ENCODE measurements at places on chromosomes 12 and 14. TPM values are rescaled to one million over a fixed set of nuclear protein-coding genes. Genes with fewer than 3 reads are reported as not detected.

SLC39A2 gene
- total RNA-seq = 0.26 TPM

SYNJ2BP gene
- total RNA-seq = 9.5 TPM

SIX6 gene
- total RNA-seq = not detected

AQP2 gene
- not detected for total RNA-seq

SDSL gene
- total RNA-seq = 4.7 TPM

NFATC4 gene
- total RNA-seq = 4.7 TPM

FOXG1 gene
- not detected for total RNA-seq

LRP1-AS gene
- not detected for total RNA-seq

MSRB3 gene
- total RNA-seq = 4.2 TPM

ANKRD9 gene
- 34.8 TPM for total RNA-seq

SLC38A4 gene
- total RNA-seq = 2.4 TPM

KRT77 gene
- not detected for total RNA-seq

- DNase-seq = peak; percentile 39
These were observed 751 bp downstream of the GDF11 start for GRCh38 chr12:55743406-55744339.

- no peak for DNase-seq
These were observed 65.1 kb upstream of the CPM start for GRCh38 chr12:68998041-68998440.

- no peak for DNase-seq
These were observed 356.0 kb downstream of the DUSP6 start for GRCh38 chr12:88996200-88996788.

DNA sequence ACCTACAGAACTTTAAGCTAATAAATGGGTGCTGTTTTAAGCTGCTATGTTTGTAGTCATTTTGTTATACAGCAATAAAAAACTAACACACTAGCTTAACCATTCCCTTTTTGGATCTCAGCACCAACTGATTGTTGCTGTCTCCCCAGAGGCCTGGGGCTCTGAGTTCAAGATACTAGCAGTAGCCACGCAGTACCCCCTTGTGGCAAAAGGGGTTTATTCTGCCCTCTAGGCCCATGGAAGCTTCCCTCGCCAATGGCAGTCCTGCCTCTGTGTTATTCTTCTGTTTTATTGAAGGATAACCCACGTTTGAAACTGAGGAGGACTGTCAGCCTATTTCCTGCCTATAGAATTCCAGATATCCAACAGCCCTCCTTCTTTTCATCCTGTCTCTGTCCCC is 455.3 kb upstream of the ATP2B1 start:
- DNase-seq = no peak

- DNase-seq = no peak
These were observed 129.4 kb upstream of the NPAS3 start for GRCh38 chr14:32809255-32809654.

GRCh38 chr12:27968972-27969623 is 3.4 kb downstream of the PTHLH start:
- no peak for DNase-seq

DNA sequence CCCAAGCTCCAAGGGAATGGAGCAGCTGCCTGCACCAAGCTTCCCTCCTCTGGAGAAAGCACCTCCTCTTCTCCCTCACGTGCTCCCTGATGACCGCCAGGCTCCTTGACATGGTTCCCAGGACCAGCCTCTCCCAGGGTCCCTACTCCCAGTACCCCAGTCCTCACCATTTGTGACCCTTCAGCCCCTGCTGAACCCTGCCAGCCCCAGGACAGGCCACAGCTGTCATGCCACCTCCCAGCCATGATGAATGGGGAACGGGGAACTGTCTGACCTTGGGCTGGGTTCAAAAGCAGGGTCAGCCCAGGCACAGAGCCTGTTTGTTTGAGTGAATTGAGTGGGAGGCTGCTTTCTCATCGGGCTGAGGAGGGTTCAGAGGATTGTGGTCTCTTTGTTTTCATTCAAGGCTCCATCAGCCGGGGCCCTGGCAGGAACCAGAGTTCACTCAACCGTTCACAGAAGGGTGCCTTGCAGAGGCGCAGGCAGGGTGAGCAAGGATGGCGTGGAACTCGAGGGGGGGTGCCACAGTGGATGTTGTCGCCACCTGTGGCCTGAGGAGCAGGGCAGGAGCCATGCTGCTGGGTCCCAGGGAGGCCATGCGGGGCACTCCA is 344.5 kb upstream of the SFSWAP start:
- no peak for DNase-seq

DNA sequence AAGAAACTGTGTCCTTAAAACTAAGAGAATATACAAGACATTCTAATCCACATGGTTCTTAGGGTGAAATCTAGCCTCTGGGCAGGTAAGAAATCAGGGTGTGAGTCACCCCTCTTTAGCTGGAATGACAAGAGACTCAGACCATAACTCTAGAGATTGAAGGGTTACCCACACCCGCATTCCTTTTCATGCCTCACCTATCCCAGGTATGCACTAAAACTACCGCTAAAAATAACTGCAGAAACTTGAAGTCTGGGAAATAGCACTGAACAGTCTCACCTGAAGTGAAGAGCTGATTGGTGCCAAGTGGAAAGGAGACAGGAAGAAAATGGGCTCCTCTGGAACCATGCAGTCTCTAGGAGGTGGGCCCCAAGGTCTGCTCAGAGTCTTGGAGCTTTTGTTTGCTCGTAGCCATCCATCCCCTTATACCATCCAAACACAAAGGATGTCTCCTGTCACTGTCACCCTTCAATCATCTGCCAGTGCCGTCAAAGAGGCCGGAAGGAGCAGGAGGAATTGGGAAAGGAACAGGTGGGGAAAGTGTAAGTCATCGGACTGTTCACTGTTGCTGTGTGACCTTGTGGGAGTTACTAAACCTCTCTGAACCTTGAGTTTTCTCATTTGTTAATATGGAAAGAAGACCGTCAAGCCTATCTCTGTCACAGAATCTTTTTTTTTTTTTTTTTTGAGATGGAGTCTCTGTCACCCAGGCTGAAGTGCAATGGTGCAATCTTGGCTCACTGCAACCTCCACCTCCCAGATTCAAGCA is 22.4 kb downstream of the DDX47 start:
- peak; percentile 100 for DNase-seq

DNA sequence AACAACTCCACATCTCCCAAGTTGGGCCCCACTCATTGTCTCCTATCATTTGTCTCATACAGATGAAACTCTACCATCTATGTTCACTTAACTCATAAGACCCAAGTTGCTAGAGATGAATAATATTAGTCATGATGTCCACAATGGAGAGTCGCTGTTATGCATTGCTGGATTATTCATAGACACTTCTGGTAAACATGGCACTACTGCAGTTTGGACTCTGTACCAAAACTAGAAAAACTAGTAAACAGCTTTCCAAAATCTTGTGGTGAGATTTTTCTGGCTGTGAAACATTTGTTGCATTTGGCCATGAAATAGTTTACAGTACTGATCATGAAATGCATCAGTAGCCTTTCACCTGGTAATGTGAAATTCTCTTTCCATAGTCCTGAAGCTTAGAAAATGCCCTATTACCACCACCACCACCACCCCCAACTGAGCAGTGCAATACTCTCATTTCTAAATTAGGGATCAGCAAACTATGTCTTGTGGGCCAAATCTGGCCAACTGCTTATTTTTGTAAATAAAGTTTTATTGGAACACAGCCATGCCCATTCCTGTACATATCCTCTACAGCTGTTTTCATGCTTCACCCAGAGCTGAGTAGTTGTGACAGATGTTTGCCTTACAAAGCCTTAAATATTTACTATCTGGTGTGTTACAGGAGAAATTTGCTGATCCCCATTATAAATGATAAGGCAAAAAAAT is 236.5 kb downstream of the DPF3 start:
- DNase-seq = no peak

DNA sequence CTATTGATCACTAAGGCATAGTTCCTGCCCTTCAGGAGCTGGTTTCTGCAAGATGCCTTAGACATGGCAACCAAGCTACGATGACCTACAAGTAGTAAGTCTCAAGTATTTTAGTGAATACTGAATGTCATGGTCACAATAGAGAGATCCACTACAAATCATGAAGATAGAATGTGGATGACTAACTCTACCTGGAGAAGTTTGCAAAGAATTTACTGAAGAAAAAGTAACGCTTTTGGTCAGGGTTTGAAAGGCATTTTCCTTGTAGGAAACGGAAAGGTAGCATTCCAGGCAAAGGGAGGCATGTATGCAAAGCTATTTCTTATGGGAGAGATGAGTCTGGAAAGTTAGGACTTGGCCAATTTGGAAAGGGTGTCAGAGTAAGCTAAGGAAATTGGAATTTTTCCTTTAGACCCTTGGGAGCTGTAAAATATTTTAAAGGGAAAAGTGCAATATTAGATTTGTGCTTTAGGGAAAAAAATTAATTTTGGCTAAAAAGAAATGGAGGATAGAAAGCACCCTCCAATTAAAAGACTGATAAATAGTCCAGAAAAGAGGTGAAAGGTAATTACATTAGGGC is 377.5 kb downstream of the EGLN3 start:
- no peak for DNase-seq

DNA sequence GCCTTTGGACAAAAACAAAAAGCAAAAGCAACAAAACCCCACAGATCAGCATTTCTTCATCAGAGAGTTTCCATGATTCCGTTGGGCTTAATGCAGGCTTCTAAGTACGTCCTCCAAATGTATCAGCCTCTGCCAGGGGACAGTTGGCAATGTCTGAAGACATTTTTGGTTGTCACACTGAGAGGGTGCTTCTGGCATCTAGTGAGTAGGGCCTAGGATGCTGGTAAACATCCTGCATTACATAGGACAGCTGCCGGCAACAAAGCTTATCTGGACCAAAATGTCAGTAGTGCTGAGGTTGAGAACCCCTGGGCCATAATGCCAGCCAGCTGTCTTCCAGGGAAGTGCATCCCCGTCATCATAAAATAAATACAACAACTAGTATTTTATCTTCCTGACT is 9.4 kb upstream of the LRRC10 start:
- DNase-seq = no peak

DNA sequence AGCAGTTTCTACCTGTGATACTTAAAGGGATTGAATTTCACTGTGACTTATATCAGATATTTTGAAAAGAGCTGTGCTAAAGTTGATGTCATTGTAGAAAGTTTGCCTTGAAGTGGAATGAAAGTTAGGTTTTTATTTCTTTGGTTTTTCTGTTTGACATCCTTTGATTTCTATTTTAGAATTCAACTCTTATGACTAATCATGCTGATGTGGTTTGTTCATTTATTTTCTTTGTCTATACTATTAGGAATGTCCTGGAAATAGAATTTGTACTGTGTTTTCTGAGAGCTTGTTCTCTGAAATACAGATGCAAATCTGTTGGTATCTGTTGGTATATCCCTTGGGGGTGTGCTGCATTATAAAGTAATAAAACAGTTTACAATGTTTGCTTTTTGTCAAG is 3.3 kb downstream of the CNOT2 start:
- no peak for DNase-seq

- peak; percentile 57 for DNase-seq
These were observed 544 bp downstream of the ABCD4 start for GRCh38 chr14:74302152-74302628.

GRCh38 chr12:94418517-94418916 is 41.1 kb downstream of the CEP83 start:
- no peak for DNase-seq

- no peak for DNase-seq
These were observed 21.0 kb upstream of the ACSM4 start for GRCh38 chr12:7282844-7283243.

- DNase-seq = no peak
These were observed 207.9 kb downstream of the TMEM132C start for GRCh38 chr12:128474916-128475315.

DNA sequence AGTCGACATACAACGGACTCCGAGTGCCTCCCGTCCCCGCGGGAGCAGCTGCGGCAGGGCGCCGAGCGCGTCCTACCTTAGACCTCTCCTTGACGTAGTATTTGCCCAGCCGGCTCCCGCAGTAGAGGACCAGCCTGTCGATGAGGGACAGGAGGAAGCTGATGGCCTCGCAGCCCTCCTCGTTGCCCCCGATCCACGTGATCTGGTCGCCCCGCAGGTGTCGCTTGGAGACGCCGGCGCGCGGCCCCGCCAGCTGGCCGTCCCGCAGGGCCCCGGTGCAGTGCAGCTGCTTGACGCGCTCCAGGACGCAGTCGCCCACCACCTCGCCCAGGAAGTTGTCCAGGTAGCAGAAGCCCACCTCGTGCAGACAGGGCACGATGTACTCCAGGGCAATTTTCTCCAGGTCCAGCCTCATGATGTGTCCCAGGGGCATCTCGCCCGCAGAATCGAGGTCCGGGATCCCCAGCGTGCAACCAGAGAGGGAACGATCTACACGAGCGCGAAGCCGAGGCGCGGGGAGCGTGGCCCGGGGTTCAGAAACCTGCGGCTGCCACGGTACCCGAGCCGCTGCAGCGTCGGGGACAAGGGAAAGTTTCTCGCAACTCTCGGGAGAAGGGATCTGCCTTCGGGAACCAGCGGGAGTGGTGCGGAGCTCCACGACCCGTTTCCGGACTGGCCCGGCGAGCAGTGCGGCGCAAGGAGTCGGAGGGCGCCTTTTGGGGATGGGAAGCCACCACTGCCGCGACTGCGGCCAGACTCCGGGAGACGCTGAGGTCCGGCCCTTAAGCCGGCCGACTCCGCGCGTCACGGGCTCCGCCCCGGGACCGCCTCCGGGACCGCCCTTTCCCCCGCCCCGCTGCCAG is at the start of gene EGLN3:
Gene EGLN3 (minus strand): TSS at position 755 of the 863 bp plus-strand sequence. CDS start 322 bp downstream, at position 433.
- peak; percentile 75 for DNase-seq

GRCh38 chr14:91119556-91120311 is 5.9 kb downstream of the DGLUCY start:
- DNase-seq = peak; percentile 95

- peak; percentile 40 for DNase-seq
These were observed 4.7 kb downstream of the CHGA start for GRCh38 chr14:92927349-92928257.

DNA sequence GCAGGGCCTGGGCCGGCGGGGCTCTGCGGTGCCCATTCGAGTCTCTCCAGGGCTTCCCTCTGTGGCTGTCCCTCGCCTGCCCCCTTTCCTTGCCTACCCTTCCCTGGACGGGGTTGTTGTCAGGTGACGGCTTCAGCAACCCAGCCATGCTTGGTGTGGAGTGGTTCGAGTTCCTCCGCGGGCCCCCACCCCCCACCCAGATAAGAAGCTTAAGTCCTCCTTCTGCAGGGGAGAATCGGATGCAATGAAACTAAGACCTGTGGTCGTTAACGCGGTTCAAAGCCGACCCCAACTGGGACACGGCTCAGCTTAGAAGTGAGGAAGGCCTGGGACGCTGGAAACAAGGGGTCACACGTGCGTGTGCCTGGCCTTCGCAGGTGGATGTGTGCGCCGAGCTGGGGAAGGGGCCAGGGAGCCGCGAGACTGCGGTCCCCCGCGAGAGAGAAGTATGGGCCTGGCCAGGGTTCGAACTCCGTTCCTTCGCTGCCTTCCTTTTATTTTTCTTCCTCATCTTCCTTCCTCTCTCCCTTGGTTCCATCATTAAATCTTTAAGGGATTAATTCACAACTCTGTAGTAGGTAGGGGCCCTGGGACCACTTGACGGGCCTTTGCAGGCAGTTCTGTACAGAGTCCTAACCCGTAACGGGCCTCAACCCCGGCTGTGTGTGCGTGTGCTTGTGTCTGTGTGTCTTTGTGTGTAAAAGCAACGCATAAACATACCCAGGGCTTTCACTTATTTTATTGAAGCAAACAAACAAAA is 3.5 kb downstream of the TTC6 start:
- no peak for DNase-seq

DNA sequence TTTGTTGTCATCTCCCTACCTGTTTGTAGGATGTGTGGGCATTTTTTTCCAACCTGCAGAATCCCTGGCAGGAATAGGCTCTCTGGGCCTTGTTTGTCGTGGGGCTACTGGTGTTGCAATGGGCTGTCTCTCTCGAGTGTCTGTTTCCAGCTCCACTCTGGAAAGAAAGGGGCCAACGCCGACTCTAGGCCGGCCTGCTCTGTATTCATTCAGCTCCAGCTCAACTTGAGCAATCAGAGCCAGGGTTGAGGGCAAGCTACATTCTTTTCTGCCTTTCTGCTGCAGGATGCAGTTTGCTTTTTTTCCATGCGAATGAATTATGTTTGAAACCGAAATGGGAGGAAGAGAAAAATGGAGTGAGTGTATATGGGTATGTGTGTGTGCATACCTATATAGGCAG is 2.3 kb downstream of the JDP2 start:
- no peak for DNase-seq
